ENCODE measurements at places on chromosomes 4 and X.

- no peak for DNase-seq
These were observed 14.2 kb downstream of the DHX15 start for GRCh38 chr4:24570172-24570571.

DNA sequence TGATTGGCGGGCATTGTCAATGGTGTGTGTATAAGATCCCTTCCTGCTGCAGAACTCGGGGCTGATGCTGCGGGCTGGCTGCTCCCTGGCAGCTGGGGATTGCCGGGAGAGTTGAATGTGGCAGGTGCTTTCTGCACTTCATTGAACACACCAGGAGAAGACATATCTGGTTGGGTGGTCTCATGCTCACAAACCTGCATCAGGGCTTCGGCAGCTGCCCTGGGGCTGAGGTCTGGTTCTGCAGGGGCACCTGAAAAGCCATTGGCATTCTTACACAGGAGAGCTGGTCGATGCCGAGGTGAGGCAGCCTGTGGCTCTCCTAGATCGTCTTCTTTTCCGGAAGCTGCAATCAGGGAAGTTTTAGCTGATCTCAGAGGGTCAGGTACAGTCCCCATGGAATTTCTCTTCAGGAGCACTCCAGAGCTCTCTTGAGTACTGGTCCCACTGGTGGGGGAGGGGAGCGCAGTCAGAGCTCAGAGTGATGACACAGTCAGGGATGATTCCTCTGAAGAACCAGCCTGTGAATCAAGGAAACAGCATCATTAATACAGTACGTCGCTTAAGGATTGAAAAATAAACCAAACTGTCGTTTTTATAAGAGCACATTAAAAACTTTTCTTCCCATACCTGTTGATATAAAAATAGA is 57.8 kb downstream of the GPRIN3 start:
- DNase-seq = no peak

DNA sequence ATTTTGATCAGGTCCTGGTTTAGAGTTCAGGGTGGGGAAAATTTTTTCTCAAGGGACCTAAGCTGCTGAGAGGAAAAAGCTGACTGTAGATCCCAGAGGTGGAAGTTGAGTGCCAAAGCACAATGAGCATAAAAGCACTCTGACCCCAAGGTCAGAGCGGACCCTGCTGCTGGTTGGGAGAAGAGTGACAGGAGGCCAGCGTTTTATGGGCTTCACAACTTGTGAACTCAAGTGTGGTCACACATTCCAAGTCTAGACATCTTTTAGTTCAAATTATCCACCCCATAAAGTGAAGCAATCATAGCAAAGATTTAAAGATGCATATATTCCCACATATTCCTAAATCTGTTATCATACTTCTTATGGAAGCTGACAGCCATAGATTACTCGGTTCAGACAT is 220.3 kb downstream of the CHIC2 start:
- no peak for DNase-seq

DNA sequence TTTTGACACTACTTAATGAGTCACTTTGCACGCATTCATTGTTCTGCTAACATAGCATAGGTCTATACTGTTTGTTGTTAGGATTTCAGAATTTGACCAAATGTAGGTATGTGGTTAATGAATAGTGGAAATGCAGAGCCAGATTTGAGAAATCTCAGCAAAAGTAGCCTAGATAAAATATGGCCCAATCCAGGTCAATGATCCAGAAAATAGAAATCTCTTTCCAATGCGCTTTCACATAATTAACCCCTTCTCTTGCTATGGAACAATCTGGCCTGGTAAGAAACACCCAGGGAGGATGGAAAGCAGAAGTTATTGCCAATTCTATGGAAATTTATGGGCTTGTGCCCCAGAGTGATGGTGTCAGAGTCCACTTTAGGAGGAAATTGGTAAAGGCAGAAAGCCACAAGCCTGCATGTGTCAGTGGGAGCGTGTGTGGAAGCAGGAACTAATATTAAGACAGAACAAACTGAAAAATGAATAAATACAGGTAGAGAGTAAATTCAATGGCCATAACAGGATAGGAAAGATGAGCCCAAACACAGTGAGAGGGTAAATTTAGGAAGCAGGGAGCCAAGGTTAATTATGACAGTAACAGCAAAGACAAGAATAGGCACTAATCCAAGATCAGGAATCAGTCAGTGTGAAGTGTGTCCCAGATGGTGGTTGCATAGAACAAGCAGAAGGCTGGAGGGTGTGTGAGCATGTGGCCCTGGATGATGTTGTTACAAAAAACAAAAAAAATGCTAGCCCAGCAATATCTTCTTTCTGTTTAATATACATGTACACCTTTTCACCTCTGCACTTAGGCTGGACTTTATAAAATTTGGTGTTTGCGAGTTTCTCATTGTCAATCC is 102.9 kb downstream of the SYTL5 start:
- no peak for DNase-seq

- no peak for DNase-seq
These were observed 206.1 kb downstream of the TBCK start for GRCh38 chr4:106109929-106110328.

- no peak for DNase-seq
These were observed 1.1 kb downstream of the FBXL5 start for GRCh38 chr4:15653864-15654592.

All from CD4-positive, alpha-beta T cell treated with Interleukin-15 for 1 hour (primary cell).